KBM-7 (cell line): ENCODE measurements at places on chromosomes 5 and 9.

- no peak for DNase-seq
Observed at GRCh38 chr9:128225770-128226411, 22.7 kb downstream of the DNM1 start.

DNA sequence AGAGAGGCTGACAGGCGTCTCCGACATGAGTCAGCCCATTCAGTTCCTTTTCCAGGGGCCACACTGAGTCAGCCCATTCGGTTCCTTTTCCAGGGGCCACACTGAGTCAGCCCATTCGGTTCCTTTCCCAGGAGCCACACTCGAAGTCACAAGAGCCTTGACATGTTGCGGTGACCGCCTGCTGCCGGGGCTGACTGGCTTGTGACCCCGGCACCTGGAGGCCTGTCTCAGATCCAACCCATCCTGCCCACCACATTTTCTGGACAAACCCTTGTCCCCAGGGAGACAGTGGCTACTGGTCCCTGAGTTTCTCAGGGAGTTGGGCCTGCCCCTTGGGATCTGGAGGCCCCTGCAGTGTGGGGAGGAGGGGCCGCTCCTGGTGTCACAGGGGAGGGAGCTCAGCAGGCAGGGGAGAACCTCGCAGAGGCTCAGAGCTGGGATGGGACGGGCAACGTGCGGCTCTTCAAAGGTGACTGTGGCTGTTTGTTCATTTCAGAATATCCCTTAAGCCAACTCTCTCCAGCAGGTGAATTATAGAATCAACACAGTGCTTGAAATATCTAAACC lies 40.5 kb upstream of the LPCAT1 start:
- DNase-seq: no peak

- DNase-seq: no peak
Observed at GRCh38 chr5:99348597-99348996, 419.8 kb upstream of the CHD1 start.

DNA sequence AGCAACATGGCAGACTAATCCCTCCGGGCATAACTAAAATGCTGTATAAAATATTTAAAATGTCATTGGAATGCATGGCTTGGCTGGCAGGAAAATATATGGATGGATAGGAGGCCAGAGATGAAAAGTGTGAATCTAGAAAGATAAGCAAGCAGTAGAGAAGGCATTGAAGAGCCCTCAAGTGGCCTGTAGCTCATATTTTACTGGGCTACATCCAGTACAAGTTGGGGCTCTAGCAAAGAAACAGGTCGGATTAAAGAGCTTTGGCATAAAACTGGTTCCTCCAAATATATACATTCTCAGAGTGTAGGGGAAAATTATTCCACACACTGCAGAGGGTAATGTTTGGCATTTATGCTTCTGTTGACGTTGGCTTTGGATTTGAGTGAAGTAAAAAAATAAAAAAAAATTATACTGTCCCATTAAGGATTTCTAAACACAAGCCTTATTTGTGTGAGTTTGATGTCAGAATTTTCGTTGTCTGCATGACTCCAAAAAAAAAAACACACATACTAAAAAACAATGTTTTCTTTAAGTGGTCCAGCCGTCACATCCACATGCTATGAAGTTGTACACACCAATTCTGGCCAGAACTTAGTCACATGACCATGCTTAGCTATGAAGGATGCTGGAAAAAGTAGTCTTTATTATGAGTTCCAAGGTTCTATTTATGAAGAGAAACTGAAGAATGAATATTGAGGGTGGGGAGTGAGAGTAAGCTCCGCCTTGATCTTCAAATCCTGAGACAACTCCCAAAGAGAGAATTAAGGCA lies 147.0 kb downstream of the TLE1 start:
- no peak for DNase-seq

GRCh38 chr5:170508660-170509347 lies 5.0 kb downstream of the KCNIP1 start:
- no peak for DNase-seq

DNA sequence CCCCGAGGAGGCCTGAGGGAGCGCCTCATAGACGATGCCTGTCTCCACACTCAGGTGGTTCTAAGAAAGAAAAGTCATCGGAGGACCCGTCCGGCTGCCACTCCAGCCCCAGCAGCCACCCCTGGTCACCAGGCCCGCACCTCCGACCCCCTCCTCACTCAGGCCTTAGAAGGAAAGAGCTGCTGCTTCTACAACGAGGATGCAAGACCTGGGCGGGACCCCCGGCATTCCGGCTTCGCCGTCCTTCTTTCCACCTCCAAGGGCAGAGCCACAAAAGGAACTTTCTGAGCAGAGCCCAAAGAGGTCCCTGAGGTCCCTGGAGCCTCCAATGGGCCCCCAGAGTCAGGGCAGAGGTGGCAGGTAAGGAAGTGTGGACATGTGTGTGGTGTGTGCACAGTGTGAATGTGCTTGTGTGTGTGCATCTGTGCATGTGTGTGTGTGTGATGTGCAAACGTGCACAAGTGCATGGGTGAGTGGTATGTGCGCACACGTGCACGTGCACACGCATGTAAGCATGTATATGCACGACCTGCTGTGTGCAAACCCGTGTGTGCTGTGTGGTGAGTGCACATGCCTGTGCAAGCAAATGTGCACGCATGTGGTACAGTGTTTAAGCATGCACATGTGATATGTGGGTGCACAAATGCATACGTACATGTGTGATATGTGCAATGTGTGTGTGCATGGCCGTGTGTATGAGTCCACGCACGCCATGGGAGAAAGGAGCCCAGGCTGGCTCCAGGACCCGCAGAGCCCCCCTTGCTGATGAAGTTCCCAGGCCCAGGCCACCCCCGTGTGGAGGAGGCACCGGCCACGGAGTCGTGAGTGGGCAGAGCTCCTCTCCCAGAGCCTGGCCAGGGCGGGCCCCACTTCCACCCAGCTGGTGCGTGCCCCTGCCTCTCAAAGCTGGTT lies 27.7 kb upstream of the TMEM250 start:
- no peak for DNase-seq

DNA sequence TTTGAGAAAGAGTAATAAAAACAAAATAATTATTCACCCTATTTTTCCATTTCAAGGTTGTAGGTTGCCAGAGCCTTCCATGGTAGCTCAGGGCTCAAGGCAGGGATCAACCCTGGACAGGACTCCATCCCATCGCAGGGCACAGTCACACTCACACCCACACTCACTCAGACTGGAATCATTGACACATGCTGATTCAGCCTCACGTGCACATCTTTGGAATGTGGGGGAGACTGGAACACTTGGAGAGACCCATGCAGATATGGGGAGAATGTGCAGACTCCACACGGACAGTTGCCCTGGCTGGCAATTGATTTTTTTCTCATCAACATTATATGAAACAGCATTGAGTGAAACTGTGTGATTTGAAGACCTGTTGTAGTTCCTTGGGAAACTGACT lies 234.1 kb downstream of the ADGRV1 start:
- no peak for DNase-seq

DNA sequence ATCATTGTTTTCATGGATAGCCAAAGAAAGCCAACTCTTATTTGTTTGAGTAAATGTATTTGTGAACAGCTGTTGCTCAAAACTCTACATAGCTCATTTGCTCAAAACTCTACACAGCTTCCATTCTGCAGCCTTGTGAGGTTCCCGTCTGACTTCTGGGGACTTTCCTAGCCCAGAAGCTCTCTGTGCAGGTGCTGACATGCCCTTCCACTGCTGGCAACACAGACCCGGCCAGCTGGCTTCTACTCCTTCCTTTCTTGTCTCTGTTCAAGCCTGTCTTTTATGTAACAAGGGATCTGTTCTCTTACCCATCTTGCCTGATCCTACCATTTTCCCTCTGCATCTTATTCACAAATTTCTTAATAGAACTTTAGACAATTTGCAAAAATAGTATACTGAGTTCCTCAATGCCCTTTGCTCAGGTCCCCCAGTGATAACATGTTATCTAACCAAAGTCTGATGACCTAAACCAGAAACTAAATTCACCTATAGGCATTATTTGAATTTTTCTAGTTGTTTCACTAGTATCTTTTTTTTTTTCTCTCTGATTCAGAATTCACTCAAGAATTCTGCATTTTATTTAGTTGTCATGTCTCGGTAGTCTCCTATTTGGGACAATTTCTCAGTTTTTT lies 556.5 kb upstream of the SEMA6A start:
- no peak for DNase-seq

DNA sequence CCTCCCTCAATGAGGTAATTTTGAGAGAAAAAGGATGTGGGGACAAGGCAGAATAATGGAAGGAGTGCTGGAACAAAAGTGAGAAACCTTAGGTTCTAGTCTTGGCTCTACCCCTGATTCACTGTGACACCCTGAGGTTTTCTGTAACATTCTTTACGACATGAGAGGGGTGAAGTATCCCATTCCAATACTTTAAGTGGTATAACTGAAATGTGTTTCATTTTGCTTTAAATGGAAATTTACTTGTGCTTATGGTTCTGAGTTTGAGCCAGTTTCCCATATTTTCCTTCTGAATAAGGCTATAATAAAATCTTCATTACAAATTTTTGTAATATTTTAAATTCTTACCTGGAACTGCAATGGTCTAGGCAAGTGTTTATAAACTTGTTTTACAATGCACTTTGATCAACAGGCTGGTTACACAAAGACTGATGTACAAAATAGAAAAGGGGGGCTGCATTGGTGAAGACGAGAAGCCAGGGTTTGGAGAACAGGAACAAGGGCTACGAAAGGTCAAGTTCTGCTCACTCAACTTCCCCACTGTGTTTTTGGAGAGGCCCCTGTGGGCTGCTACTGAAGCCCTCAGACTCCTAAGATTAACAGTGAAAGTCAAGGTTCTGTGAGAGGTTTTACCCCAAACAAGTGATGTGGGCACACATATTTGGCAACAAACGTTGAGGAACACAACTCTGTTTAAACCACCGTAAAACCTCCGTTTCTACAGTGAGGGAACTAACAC lies 171.9 kb upstream of the ELL2 start:
- no peak for DNase-seq

GRCh38 chr9:124730772-124731171 lies 40.3 kb downstream of the NR6A1 start:
- no peak for DNase-seq

DNA sequence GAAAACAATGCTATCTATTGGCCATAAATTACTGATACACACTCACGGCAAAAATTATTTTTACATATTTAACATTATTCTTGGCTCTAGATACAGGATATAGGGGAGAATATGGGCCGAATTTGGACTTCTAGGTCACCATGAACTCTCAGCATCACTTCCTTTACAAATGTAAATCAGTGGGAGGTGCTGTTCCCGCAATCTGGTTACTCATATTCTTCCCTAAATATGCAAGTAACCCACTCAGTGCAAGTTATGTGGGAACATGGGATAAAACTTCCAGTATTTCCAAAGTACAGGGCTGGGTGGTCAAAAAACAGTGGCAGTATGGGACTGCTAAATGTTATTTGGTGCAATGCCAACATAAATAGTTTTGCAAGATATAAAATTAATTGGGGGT lies 145.6 kb downstream of the PPP2R2B start:
- no peak for DNase-seq
